ENCODE measurements at places on chromosomes 2 and 18.

DNA sequence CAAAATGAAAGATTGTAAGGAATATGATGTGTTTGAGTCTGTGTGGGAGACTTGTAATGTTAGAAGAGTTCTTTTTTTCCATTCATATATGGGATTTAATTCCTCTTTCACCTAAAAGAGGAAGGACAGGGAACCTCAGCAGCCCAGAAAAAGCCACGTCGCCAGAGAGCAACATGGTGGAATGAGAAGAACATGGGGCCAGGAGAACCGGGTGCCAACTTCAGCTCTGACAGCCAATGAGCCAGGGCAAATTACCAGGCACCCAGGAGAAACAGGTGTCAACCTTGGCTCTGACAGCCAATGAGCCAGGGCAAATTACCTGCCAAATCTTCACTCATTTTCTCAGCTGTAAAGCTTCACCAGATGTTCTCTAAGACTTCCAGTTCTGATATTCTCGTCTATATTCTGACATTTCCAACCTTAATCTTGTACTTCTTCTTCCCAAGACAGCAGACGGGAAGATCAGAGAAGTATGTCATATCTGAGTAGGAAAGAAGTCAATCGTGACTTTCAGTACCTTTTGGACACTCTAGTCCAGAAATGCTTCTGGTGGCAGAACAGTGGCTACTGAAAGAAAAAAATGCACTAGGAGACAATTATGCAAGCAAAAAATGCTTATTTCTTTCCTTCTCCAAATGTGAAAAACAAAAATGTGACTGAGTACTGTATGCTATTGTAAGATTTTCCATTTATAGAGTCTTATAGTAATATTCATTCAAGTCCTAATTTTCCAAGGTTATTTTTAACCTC is 79.2 kb upstream of the COL5A2 start:
- no peak for DNase-seq

GRCh38 chr2:118622913-118623312 is 224.5 kb downstream of the EN1 start:
- no peak for DNase-seq

GRCh38 chr18:48776641-48777025 is 174.1 kb downstream of the SMAD7 start:
- DNase-seq: no peak

DNA sequence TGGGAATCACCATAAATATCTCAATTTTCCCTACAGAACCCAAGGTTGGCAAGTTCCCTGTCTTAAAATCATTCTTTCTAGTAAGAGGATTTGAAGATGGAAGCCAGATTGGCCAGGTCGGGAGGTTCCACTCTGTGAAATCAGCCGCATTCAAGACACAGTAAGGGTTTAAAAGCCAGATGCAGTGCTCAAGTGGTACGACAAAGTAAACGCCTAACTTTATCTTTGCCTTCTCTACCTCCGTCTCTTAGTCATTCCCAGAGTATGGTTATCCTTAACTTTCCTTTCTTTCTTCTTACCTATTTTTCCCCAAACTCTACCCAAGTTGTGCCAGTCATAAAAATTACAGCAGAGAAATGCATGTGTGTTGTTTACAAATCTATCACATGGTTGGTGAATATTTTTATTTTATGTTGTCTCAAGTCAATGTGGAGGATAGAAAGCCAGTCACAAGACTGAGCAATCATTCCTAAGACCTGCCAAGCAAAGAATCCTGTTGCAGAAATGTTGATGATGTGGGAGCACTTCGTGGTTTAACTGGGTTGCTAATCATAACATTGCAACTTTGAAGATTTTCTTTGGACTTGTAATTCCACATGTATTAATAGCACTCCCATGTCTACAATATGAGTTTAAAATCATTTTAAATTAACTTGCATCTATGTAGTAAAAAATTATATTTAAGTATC is 62.6 kb downstream of the SLC40A1 start:
- DNase-seq: no peak

DNA sequence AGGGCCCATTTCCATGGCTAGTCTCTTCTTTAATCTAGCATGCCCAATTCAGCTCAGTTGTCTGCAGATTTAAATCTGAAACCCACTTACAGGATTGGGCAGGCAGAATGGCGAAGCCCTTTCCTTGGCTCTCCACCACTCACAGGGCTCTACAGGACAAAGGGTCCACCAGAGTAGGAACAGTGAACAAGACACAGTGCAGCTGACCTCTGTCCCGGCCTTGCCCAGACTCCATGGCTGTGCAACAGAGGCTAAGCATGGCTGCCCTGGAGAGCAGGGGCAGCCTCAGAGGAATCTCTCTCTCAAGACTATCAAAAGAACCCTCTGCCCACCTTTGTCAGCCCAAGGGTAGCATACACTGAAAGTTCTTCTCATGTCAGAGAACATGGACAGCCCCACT is 9.7 kb upstream of the ATP6V1B1 start:
- no peak for DNase-seq

DNA sequence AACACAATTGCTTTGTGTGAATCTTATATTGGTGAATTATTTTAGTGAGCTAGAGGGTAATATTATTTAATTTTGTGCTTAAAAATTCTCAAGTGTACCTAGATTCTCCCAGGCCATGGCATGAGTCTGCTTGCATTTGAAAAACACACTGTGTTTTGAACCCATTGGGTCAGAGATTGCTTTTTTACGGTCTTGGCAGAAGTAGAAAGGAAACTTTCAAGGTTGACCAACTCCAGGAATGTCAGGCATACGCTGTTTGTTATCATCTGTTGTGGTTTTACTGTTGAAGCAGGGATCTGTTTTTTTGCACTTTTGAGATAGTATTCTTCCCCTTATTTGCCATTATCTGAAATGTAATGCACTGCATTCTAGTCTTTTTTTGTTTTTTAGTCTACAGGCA is 377.4 kb downstream of the RPRM start:
- DNase-seq: no peak

DNA sequence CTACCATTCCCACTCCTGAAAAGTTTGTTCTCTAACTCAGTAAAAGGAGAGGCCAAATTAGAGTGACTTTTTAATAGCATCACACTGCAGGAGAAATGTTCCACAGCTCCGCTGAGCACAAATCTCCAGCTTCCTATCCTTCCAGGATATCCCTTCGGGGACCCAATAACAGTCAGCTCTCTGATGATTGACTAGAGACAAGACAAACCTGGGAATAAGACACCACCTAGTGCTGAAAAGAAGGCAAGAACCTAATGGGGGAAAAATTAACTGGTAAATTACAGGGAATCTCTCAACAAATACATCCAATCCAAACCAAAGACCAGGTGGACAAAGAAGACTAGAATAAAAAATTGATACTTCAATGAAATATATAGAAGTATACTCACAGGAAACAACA is 977.1 kb upstream of the SOX11 start:
- DNase-seq: no peak

- no peak for DNase-seq
Measured at GRCh38 chr2:172792711-172793110, 57.1 kb downstream of the RAPGEF4 start.

GRCh38 chr2:24315669-24316068 is 44.7 kb downstream of the ITSN2 start:
- DNase-seq: no peak

DNA sequence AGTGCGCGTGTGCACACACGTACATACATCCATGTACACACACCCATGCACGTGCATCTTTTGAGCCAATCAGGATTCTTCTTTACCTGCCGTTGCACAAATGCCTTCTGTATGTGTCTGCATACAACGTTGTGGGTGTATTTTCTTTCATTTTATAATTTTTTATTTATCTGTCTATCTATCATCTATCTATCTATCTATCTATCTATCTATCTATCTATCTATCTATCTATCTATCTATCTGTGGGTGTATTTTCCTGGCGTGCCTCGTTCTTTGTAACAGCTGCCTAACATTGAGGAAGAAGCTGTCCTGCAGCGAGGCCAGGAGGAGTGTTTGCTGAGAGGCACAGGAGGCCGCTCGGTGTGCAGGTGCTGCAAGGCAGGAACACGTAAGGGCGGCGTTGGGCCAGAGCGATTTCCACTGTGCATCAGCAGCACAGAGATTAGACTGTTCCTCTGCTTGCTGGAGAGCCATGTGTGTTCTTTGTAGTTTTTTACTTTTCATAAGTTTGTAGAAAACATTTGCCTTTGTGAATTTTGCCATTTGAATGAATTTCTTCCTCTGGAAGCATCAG is 84.4 kb downstream of the DGKD start:
- no peak for DNase-seq

DNA sequence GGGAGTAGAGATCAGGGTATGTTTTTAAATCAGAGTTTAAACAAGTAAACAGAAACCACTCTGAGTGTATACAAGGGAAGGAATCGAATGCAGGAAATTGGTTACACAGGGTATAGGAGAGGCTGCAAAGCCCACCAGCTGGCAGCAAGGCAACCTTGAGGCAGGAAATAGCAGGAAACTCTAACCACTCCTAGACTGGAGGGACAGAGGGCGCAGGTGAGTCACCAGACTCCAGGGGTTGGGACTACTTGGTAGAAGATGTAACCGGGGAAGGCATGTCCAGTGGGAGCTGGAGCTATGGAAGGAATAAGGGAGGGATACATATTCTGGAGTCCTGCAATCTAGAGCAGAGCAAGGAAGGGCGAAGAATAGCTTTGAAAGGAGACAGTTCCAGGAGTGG is 152.3 kb downstream of the MEIS1 start:
- DNase-seq: no peak

GRCh38 chr2:231146665-231147064 is 21.8 kb upstream of the HTR2B start:
- DNase-seq: no peak

- no peak for DNase-seq
Measured at GRCh38 chr2:16625759-16626158, 39.9 kb downstream of the CYRIA start.

DNA sequence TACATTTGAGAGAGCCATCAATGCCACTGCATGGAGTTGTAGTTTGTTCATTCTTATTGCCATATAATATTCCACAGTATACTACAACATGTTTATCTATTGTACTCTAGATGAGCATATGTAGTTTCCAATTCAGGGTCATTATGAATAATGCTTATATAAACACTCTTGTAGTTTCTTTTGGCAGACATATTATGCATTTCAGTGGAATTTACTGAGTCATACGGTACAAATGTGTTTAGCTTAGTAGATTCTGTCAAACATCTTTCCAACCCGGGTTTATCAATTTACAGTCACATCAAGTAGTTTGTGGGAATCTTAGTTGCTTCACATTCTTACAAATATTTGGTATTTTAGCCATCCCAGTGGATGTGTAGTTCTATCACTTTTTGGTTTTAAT is 161.1 kb downstream of the KCNH7 start:
- DNase-seq: no peak

DNA sequence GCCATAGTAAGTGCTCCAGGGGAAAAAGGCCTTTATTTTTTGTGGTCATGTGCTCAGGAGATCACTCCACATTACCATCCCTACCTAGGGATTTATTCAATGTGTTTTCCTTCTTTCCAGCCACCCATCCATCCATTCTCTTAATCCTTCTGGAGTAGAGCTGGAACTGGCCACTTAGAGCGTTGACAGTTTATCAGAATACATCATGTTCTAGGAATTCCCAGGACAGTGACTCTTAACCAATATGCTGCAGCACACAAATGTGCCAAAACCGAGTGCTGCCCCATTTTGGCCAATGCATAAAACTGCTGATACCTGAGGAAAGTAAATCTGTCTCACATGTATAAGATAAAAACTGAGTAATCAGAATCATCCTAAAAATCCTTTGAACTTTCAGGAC is 63.7 kb downstream of the FARSB start:
- no peak for DNase-seq

DNA sequence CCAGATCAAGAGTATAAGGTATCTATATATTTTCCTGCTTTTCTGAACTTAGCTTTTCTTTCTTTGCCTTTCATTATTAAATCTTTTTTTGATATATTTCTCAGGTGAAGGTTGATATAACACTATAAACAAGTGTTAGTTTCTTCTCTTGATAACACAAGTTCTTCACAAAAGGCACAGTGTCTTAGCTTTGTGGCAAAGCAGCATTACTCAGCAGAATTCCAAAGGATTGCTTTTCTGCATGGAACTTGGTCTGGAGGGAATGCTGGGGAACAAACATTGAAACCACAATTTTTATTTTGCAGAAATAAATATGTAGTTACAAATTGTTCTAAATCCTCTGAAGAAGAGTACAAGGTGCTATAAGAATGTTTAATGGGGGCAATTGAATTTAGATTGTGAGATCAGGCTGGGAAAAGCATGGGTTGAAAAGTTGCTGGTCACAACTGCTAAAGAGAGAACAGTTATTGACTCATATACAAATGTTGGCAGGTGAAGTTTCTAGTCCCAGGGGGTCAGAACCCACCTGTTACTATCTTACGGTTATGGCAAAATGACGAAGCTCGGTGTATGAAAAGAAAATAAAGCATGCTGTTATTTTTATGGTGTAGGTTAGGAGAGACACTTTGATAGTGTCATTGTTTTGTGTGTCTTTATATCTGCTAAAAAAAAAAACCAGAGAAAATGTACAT is 68.2 kb downstream of the UBR3 start:
- no peak for DNase-seq

DNA sequence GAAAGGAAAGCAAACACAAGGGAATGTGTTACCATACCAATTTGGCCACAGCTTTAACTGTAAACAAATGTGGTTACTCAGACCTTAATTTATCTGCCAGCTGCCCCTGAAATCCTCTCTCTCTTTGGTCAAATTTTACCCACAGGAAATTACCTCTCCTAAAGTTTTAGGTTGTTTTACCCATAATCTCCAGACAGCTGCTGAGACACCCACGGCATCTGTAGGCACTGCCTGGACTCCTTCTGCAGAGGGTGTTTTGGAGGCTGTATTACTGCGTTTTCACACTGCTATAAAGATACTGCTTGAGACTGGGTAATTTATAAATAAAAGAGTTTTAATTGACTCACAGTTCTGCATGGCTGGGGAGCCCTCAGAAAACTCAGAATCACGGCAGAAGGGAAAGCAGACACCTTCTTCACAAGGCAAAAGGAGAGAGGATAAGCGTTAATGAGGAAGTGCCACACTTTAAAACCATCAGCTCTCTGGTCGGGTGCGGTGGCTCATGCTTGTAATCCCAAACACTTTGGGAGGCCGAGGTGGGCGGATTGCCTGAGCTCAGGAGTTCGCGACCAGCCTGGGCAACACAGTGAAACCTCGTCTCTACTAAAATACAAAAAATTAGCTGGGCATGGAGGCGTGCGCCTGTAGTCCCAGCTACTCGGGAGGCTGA is 677.5 kb upstream of the FSHR start:
- DNase-seq: no peak

DNA sequence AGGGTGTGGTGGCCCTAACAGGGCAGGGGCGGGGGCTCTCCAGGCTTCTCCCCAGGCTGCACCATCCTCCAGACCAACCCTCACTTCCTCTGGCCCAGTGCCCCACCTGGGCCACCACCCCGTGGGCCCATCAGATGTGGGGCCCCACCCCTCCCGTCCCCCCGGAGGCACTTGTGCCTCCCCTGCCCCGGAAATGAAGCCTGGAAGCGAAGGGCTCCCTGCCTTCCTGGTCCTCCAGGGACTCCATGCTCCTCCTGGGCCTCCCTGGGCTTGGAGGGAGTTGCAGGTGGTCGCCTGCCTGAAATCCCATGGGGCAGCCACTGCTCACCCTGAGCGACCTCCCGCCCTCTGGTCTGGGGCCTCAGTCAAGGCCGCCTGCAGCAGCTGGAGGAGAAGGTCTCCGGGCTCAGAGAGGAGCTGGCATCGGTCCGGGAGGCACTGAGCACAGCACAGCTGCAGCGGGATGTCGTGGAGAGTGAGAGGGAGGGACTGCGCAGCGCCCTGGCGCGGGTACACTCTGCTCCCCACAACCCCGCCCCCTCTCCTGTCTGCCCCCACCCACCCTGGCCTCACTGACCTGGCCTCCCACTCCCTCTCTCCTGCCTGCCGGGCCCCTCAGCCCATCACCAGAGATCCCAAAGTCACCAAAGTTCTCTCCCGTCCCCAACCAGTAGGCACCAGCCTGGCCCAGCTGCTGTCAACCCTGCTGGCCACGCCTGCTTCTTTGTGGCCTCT is 28.0 kb downstream of the CROCC2 start:
- DNase-seq: no peak

Data from putamen (tissue), 1 donor.